Osteocyte (in vitro differentiated cells): ENCODE measurements at places on chromosomes 3 and 15. TPM values are rescaled to one million over a fixed set of nuclear protein-coding genes. Genes with fewer than 3 reads are reported as not detected.

DNA sequence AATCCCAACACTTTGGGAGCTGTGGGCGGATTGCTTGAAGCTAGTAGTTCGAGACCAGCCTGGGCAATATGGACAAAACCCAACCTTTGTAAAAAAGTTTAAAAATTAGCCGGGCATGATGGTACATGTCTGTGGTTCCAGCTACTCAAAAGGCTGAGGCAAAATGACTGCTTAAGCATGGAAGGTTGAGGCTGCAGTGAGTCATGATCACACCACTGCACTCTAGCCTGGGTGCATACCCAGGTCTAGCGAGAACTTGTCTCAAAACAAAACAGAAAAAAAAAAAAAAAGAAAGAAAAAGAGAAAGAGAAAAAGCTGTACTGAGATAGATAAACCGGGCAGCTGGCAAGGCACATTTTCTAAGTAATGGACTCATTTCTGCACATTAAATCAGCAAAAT is 10.6 kb downstream of the ARPP19 start:
- H3K27ac ChIP-seq = peak overlapping the region; percentile 67
- H3K27me3 ChIP-seq = no peaks in the 10 kb centered on the region
- H3K4me1 ChIP-seq = peaks cover 49% of the 10 kb centered on the region
- peaks cover 19% of the 10 kb centered on the region for H3K36me3 ChIP-seq

DNA sequence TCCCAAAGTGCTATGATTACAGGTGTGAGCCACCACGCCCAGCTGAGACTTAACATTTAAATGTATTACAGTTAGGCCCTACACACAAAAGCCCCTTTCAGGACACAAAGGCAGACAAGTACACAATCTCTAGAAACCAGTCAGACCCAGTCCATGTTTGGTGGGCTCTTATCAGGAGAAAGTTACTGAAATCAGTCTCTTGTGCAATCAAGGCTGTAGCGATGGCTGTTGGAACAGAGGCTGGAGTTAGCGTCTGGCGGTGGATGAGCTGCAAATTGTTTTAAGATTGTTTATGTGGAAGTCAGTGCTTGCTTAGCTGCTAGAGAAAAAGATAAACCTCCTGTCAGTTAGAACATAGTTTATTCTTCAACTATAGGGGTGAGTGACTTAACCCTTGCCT is 89.5 kb upstream of the SNRPN start:
- DNase-seq = no peak
- H3K27ac ChIP-seq = no peak overlapping the region
- no peaks in the 10 kb centered on the region for H3K4me1 ChIP-seq

Gene MYO5C
- total RNA-seq = 2.7 and 4.0 TPM in 2 replicates

Gene SLCO2A1
- 9.8 and 10.7 TPM in 2 replicates for total RNA-seq

Gene PARP16
- 9.4 and 9.5 TPM in 2 replicates for total RNA-seq

- H3K27ac ChIP-seq = no peak overlapping the region
- H3K36me3 ChIP-seq = no peaks in the 10 kb centered on the region
- no peak overlapping the region for H3K4me3 ChIP-seq
- peak; percentile 84 for DNase-seq
- H3K4me1 ChIP-seq = peaks cover 10% of the 10 kb centered on the region
- H3K27me3 ChIP-seq = no peaks in the 10 kb centered on the region
These were observed 142.7 kb downstream of the GADL1 start for GRCh38 chr3:30751610-30752299.
